ENCODE measurements at places on chromosomes 16 and 17.

- DNase-seq = no peak
Measured at GRCh38 chr17:76830987-76831715, 37.1 kb upstream of the MGAT5B start.

- DNase-seq = no peak
Measured at GRCh38 chr17:80986046-80986445, 5.6 kb upstream of the CHMP6 start.

DNA sequence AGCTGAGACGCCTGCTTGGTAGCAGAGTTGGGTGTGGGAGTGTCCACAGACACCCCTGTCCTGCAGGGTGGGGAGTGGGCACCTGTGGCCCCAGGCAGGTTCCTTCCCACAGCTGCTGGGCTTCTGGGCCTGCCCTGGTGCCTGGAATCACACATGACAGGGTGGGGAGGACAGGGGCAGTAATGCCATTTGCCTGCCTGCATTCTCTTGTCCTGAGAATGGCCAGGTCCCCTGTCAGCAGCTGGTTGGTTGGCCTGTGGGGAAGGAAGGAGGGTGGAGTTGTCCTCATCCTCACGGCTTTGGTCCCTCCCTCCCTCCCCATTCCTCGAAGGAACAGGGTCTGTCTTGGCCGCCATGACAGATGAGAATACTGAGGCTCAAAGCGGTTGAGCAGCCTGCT, 5.2 kb downstream of the PRSS53 start:
- no peak for DNase-seq

DNA sequence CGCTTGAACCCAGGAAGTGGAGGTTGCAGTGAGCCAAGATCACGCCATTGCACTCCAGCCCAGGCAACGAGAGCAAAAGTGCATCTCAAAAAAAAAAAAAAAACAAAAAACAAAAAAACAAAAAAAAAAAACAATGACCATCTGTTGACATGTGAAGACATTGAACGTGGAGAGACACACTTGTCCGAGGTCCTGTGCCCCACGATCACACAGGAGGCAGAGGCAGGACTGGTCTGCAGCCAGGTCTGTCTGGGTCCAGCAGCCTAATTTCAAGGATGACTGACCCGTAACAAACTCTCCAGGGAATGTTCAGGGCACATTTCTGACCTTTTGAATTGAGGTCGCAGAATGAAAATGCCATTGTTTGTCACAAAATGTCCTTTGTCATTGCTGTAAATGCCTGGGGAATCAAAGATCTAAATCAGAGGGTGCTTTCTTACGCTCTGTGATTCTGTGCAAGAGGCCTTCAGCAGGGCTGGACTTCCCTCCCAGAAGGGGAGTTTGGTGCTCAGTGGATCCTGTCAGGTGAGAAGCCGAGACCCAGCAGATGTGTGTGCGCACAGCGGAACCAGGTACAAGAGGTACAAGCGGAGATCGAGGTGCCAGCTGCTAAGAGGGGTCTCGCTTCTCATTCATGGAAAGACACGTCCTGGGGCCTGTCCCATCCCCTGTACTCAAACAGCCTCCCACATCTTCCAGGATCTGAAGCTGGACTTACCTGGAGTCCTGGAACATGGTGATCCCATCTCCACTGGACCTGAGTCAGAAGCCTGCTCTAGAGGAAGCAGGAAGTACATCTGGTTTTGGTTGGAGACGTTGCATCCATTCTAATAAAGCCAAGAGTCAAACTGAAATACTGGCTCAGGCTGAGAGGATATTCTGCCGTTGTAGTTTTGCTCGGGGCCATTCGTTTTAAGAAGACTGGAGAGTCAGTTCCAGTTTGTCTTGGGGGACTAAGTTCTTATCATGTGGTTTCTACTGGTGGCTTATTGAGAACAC, 95.8 kb downstream of the IRF8 start:
- no peak for DNase-seq

DNA sequence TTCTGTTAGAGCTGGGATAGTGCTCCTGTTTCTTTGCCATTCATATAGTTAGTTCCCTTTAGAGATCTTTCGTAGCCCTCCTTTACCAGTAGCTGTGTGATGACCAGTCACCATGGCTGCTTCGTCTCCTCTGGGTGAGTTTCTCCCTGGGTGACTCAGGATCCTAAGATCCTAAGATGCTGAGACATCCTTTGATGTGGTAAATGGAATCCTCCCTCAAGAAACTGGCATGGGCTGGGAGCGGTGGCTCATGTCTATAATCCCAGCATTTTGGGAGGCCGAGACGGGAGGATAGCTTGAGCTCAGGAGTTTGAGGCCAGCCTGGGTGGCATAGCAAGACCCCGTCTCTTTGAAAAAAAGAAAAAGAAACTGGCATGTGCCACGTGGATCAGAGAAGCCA, 5.9 kb downstream of the PHAF1 start:
- DNase-seq = no peak

DNA sequence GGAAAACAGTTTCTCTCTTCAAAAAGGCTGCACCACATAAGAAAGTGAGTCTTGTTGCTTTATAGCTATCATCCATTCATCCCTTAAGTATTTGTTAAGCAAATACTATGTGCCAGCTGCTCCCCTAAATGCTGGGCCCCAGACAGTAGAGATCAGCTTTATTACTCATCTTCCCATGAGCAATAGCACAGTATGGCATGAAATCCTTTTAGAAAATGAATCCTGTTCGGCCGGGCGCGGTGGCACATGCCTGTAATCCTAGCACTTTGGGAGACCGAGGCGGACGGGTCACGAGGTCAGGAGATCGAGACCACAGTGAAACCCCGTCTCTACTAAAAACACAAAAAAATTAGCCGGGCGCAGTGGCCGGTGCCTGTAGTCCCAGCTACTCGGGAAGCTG, 99.5 kb downstream of the MYO1D start:
- DNase-seq = no peak

DNA sequence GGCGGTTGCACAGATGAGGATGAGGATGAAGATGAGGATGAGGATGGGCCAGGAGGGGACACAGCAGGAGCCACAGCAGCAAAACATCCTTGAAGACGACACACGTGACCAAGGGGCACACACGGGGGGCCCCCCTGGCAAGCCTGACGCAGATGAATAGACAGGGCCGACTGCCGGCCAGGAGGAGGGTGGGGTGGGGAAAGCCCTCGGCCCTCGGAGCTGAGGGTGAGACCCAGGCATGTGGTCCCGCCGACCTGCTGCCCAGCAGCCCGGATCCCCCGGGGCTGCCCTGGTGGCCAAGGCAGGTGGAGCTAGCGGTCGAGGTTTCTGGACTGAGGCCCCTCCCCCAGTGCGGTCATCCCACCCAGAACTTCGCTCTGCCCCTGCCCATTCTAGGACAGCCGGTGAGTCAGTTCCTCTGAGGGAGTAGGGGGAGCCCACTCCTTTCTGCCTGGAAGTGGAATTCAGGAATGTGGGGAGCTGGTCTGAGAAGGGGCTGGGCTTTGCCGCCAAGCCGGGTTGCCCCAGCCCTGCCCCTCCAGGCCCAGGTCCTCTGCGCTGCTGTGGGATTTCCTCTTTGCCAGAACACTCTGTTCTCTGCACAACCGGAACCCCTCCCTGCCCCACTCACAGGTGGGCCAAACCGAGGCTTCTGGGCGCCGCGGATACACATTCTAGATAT, 9.9 kb downstream of the CYGB start:
- DNase-seq = peak; percentile 41

GRCh38 chr17:50668025-50668837, 33.5 kb downstream of the ABCC3 start:
- no peak for DNase-seq

GRCh38 chr17:1532836-1533602, 16.6 kb upstream of the INPP5K start:
- peak; percentile 22 for DNase-seq

All from CD4-positive, alpha-beta T cell treated with Interleukin-4 for 4 hours (primary cell).